Neuronal stem cell (in vitro differentiated cells): ENCODE measurements at places on chromosomes 1 and 21.

DNA sequence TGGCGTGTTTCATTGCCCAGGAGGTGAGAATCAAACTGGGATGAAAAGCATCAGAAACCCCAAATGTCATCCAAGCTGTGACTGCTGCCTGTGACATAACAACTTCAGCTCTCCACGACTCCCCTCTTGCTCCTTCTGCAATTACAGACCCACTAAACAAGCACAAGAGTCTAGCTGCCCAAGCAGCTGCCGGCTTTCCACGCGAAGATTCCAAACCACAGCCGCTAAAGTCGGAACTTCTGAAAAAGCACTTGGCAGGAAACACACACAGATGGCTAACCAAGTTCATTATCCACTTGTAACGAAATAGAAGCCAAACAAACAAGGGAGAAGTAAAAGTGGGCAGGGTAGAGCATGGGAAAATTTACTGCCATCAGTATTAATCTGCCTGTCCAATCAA, 198.1 kb downstream of the SLC35F3 start:
- DNase-seq: no peak

DNA sequence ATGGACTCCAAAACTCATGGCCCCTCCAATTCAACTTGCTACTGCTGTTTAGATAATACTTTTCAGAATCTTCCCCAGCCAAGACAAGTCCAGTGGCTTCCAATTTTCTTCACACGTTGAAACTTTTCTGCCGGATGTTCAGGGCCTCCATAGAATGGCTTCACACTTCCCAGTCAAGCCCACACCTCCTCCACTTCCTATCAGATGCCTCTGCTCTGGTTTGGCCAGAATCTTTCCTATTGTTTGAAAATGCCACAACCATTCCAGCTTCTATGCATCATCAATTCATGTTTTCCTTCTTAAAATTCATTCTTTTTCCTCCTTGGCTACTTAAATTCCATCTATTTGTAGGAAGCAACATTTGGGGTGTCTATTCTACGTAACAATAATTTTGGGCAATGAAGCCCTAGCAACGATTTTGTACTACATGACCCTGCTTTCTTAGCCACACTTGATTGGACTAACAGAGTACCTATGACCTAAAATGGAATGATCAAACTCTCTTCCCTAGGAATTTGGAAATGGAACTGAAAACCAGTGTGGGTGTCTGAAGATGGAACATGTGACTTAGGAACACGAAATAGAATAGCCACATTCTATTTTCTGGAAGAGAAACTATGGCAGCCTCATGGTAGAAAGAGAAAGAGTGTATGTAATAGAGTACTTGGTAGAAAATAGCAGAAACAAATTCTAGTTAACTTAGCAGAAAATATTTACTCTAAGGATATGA, 74.1 kb upstream of the CNIH3 start:
- no peak for DNase-seq

- DNase-seq: no peak
These were observed 45.5 kb downstream of the TP73 start for GRCh38 chr1:3697810-3698209.

DNA sequence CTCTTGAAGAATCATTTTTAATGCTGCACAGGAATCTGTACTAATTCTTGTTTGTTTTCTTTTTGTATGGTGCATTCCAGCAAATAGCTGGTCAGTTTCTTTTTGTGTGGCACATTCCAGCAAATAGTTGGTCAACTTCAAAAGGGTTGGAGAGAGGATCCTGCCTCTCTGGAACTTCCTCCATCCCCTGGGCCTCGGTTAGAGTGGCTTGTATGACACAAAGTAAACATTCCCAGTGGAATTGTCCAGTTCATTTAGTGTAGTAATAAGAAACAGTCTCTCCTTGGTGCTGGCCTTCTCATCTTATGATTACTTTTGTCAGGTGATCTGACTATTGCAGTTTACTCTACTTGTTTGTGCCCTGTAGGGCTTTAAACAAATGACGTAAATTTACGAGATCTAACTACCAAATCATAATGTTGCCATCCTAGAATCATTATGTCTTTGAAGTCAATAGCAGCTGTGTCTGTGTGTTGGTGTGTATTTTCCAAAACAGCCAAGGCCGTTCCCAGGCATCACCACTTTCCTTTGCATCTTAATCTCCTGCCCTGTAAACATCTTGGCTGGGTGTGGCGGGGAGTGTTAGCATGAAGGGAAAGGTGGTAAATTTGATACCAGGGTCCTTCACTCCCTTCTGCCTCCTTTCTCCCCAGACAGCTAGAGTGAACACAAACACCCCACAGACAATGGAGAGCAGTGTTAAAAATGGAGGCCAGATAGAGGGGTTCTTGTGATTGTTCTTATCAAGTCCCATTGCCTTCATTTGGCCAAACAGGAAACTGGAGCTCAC, 77.9 kb downstream of the CDC7 start:
- no peak for DNase-seq
